Aorta (tissue), 5 donors: ENCODE measurements at places on chromosomes 2 and 18. TPM values are rescaled to one million over a fixed set of nuclear protein-coding genes. Genes with fewer than 3 reads are reported as not detected.

STARD6 gene
- total RNA-seq: not detected

RAB6D gene
- total RNA-seq: not detected

DNA sequence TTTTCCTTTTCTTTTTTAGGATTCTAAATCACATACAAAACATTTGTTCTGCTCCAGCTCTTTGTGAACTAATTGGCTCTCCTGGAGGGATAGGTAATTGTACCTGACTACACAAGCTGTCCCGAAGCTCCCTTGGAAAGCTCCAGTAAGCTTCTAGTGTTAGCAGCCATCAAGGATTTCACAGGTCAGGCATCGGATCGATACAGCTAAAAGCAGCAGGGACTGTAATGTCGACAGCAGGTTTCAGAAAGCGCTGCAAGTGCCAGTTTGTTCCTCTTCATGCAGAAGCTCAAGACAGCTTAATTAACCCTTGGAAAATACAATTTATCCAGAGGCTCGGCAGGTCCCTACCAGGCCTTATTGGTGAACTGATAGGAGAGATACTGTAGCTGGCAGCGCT is 87.2 kb upstream of the VRK2 start:
- DNase-seq: no peak

TMEM182 gene
- total RNA-seq: 4.5 TPM

- no peak for DNase-seq
Measured at GRCh38 chr2:98522854-98523253, 78.2 kb downstream of the INPP4A start.

DNA sequence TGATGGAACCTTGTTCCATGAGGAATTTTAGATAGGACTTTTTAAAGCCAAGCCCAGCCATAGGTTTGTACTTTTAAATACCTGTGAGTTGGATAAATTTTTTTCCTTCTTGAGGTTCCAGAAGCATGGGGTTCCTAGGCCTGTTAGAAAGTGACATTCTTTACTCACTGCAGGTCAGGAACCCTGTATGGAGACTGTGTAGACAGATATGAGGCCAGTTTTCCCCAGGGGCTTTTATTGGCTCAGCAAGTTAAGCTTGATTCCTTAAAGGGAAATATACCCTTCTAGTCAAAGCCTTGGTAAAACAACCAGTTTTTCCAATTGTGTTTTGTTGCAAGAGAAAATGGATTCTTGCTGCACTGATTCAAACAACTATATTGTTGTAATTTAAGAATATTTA is 38.4 kb upstream of the GMCL1 start:
- DNase-seq: no peak

AMMECR1L gene
- total RNA-seq: 15.7 TPM

SIX2 gene
- total RNA-seq: 6.0 TPM

CFC1 gene
- not detected for total RNA-seq

GRCh38 chr2:227480528-227480927 is 8.6 kb downstream of the AGFG1 start:
- DNase-seq: no peak

CPO gene
- 0.58 TPM for total RNA-seq

PRKAG3 gene
- 1.0 TPM for total RNA-seq

EPHA4 gene
- total RNA-seq: 32.1 TPM

FAM110C gene
- total RNA-seq: 3.4 TPM

SLC14A1 gene
- total RNA-seq: 44.8 TPM

GYPC gene
- 91.2 TPM for total RNA-seq

DNA sequence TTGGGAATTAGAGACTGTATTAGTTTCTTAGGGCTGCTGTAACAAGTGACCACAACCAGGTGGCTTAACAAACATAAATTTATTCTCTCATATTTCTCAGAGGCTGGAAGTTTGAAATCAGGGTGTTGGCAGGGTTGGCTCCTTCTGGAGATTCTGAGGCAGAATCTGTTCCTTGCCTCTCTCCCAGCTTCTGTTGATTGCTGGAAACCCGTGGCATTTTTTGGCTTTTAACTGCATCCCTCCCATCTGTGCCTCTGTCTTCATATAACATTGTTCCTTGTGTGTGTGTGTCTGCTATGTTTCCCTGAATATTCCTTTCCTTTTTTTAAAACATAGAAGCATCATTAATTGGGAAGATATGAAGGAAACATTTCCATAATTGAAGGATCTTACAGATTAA is 448.1 kb upstream of the DCC start:
- no peak for DNase-seq

GRCh38 chr2:67625178-67625577 is 228.0 kb downstream of the ETAA1 start:
- no peak for DNase-seq

GRCh38 chr18:49569724-49570123 is 7.9 kb downstream of the LIPG start:
- DNase-seq: no peak
